ENCODE measurements at places on chromosomes 12 and 14.

- DNase-seq: no peak
These were observed 416.5 kb downstream of the NRXN3 start for GRCh38 chr14:78586681-78587080.

GRCh38 chr12:65823513-65824375, 539 bp upstream of the HMGA2 start:
- DNase-seq: no peak

DNA sequence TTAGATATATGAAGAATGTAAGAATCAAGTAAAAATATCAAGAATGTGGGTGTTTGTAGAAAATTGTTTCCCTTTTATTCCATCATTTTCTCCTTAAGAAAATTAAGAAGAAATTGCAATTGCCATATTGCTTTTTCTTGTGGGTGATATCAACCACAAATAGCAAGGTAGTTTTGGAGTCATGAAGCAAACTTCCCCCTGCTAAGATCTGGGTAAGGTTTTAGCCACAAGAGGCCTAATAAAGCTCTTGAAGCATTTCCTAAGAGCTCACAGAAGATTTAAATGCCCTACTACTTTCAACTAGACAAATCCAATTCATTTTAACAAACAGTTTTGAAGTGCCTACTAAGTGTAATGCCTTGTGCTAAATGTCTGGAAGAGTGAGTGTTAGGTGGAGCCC, 2.6 kb downstream of the GRIP1 start:
- DNase-seq: no peak

DNA sequence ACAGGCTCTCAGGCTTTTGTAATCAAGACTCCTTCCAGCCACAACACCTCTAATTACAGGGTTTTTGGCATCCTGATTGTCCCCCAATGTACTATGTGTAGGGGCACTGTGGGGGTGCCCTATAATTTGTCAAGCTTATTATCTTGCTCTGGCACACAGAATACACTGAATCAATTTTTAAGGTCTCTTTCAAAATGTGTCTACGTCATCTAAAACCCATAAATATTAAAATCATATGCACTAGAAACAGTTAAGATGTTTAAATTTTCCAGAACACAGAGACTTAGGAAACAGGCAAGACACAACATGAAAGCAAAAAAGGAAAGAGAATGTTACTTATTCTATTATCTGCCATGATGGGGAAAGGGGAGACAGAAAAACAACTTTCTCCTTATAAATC, 665.7 kb downstream of the NRXN3 start:
- no peak for DNase-seq

DNA sequence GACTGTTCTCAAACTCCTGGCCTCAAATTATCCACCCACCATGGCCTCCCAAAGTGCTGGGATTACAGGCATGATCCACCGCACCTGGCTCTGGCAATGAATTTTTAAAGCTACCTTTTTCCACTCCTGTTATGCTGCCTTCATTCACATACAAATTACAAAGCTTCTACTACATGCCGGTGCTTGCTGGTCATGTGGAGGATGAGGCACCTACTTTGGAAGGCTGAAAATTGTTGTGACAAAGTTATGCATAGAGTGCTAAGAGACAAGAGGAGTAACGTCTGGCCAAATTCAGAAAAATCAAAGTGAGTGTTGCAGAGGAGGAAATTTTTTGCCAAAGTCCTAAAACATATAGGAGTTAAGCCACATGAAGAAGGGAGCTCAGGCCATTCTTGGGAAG, 191.7 kb upstream of the PPFIA2 start:
- no peak for DNase-seq

GRCh38 chr14:24566318-24566717, 9.7 kb downstream of the CTSG start:
- no peak for DNase-seq

- no peak for DNase-seq
These were observed 105.0 kb downstream of the FAR2 start for GRCh38 chr12:29253906-29254625.

GRCh38 chr12:111298582-111299436, 70.1 kb downstream of the PHETA1 start:
- DNase-seq: no peak

DNA sequence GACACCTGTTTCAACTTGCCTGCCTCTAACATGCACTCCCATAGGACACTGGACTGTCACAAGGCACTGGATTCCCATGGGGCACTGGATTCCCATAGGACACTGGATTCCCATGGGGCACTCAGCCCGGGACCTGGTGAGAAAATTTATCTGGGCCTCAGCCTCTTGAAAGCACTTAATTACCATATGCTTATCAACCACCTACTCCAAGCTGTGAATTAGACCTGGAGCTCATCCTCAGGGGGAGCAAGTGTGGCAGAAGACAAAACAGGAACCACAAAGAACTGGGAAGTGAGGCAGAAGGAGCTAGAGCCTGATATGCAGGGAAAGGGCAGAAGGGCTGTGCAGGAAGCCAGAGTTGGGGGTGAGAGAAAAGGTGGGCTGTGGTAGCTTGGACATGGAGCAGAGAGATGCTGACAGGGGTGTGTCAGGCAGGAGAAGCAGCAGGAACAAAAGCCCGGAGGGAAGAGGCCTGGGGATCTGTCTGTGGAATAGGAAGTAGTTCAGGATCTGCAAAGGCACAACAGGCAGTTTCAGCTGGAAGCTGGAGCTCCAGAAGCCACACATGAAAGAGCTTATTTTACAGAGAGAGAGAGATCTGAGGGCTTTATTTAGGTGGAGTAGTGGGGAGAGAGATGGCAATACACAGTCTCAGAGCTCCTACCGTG, 3.1 kb downstream of the KRT82 start:
- DNase-seq: no peak

DNA sequence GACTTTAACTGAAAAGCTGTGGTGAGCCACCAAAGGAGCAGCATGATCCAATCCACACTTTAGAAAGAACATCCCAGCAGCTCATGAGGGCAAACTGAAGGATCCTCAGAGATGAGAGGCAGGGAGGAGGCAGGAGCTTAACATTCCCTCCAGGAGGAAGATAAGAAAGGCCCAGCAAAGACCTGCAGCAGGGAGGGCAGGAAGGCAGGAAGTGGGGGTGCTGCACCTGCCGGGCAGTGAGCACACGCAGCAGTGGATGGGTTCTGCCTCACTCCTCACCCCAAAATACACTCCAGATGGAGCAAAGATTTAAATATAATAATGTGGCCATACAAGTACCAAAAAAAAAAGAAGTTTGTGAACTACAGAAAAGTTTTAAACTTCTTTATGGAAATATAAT, 48.4 kb downstream of the GCH1 start:
- no peak for DNase-seq

- DNase-seq: no peak
These were observed 569.2 kb downstream of the VRK1 start for GRCh38 chr14:97366400-97366799.

GRCh38 chr12:75236206-75236605, 26.6 kb upstream of the KCNC2 start:
- DNase-seq: no peak

DNA sequence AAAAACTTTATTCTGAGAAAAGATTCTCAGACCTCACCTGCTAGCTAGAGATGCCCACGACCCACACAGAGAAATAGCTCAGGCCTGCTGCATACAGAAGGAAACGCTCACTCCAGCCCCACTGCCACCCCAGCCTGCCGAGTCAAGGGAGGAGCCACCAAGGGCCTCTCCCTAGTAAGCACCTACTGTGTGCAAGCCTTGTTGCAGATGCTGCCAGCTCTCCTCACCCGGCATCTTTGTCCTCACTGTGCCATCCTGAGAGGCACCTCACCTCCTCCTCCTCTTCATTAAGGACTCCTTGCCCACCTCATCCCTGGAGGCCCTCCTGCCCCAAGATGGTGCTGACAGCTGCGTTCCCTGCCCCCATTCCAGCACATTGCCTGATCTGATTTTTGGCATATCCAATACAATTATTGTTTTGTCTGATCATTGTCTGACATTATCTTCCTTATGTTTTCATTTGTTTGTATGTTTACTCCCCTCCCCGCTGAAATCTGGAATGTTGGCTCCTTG, 196.9 kb downstream of the SLC15A4 start:
- no peak for DNase-seq

- no peak for DNase-seq
These were observed 194.1 kb downstream of the AACS start for GRCh38 chr12:125259178-125259867.

DNA sequence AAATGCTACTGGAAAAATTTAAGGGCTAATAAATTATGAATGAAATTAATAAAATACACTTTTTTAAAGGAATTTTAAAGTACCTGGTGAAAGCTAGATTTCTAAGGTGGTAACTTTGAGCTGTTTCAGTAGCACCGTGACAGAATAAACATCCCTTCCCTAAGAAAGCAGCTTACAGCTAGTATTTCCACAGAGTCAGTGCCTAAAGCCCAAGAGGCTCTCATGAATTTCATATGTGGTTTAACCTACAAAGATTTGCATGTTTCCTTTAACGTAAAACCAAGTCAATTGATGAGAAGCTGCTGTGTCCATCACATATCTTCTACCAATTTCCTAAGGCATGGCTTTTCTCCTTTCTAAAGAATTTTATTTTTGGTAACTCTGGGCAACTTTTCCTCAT, 56.8 kb downstream of the IFNG start:
- DNase-seq: no peak

GRCh38 chr12:4775936-4776335, 55.7 kb downstream of the GALNT8 start:
- no peak for DNase-seq

DNA sequence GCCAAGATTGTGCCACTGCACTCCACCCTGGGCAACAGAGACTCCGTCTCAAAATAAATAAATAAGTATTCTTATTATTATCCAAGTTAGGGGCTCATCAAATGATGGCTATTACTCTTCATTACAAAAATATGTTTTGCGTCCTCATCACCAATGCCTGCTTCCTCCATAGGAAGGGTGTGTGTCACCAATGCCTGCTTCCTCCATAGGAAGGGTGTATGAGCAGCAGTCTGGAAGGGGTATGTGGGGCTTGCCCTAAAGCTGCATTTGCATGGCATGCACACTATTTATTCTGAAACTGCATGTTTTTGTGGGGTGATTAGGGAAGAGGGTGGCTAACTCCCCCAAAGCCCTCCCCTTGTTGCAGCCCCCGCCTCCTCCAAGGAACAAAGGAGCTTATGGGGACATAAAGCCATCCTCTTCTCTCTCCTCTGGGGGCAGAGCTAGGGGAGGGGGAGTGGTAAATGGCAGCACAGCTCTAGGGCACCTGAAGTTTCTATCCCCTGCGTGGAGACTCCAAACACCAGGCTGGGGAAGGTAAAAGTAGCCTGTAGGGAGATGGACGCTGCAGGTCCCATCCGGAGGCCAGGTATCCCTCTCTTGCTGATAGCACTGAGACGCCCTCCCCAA, 1.3 kb downstream of the CAMKK2 start:
- DNase-seq: no peak

DNA sequence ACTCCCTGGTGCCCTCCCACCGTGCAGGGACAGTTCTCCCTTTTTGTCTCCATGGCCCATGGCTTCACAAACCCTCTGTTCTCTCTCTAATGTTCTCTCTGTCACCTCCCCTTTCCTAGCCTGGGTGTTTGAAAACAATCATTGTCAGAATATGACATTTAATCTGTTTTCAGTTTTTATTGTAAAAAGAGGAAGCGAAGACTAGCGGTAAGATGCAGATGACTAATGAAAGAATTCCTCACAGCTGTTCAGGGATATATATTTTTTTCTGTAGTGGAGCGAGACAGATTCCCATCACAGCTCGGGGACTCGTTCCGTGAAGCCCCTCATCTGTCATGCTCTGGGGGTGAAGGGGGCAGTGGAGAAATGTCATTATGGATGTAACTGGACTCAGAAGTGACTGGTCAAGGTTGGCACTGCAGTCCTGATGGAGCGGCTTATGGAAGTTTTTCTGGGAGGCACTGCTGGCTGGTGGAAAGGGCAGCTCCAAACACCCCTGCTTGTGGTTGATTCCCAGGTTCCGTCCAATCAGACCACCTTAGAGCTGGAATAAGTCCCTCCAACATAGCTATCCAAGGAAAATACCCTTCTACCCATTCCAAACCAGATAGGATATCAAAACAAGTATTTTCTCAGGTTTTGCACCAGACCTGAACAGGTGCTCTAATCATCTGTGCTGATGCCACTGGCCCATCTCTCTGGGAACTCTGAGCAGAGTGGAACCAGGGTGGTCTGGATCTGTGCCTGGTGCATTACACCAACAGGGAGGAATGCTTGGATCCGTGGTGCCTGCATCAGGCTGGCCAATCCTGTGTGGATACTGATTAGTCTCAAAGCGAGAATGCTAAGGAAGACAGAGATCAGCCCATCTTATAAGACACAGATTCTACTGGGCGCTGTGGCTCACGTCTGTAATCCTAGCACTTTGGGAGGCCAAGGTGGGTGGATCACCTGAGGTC, 84.7 kb downstream of the GPATCH2L start:
- no peak for DNase-seq

- DNase-seq: no peak
These were observed 48.5 kb upstream of the HOXC13 start for GRCh38 chr12:53890081-53890480.

DNA sequence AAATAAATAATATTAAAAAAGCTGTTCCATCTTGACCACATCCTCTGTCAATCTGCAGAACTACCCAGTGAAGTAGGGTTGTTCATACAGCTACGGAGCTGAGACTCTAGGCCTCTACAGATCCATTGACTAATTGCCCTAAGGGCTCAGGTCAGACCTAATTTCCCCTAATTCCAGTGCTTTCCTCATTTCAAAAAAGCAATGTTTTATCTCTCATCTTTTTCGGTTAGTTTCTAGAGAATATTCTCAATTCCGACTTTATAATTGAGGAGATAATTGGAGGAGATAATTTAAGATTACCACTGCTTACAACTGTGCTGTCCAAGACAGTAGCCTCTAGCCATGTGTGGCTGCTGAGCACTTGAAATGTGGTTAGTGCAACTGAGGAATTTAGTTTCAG, 167.1 kb downstream of the KIF21A start:
- DNase-seq: no peak

GRCh38 chr12:57621497-57622292, 10.5 kb downstream of the ARHGEF25 start:
- DNase-seq: no peak

DNA sequence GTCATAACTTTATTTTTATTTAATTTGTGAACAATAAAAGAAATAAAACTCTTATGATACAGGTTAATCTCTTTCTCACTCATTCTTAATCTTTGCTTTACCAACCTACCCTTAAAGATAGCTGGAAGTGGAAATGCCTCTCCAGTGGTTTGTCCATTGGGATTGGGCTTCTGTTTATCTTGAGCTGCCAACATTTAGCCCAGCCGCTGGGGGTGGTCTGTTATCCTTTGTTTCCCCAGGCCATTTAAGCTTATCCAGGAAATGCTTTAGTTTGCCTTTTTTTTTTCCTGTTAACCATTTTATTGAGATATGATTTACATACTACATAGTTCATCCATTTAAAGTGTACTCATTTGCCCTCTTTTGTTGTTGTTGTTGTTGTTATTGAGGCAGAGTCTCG, 8.2 kb downstream of the TDG start:
- no peak for DNase-seq

DNA sequence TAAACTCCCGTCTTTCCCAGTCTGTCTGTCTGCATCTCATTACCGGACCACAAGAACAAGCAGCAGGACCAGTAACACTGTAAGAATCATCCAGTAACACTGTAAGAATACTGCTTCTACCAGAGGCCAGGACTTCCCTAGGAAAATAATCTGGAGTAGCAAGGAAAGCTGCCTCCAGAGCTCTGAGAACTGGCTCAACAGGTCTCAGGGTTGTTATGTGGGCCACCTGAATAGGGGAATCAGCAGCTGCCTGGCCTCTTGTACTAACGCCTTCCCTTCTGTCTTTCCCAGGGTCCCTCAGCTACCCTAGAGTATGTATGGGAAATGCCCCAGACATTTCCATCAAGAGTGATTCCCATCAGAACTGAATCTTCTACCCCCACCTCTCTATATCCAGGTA, 954 bp upstream of the SLC39A2 start:
- DNase-seq: no peak

Data from SK-N-MC (cell line).